Nucleus accumbens (tissue), 56 donors: ENCODE measurements at places on chromosomes 11 and 22.

- no peak for DNase-seq
These were observed 10.3 kb upstream of the IL2RB start for GRCh38 chr22:37160027-37160426.

DNA sequence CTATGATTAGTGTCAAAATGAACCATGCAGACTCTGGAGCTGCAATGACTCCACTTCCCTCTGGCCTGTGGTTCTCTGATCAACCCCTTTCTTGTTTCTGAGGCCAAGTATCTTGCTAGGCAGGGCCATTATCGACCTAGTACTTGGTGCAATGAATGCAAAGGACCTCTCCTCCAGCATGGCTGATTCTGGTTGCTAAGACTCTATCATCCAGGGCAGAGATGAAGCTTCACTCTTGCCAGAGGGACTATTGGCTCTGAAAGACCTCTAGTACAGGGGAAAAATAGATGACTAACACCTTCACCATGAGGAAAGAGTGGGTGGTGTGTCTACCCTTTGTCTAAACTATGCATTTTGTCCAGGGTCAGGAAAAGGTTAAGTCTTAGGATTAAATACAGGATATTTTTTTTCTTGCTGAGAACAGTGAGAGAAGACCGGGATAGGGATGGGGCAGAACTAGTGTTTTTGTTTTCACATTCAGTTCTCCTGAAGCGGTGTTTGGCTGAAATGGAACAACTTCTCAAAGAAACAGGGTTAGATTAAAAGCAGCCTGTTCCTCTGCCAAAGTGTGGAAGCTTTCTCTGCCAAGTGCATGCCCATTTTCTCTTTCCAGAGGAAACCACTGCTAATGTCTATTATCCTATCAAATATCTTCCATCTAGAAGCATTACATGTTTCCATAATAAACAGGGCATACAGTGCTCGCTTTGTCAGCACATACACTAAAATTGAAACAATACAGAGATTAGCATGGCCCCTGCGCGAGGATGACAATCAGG is 5.0 kb upstream of the MTFP1 start:
- no peak for DNase-seq

- peak; percentile 65 for DNase-seq
These were observed 9.4 kb upstream of the NAP1L4 start for GRCh38 chr11:3001496-3001895.

DNA sequence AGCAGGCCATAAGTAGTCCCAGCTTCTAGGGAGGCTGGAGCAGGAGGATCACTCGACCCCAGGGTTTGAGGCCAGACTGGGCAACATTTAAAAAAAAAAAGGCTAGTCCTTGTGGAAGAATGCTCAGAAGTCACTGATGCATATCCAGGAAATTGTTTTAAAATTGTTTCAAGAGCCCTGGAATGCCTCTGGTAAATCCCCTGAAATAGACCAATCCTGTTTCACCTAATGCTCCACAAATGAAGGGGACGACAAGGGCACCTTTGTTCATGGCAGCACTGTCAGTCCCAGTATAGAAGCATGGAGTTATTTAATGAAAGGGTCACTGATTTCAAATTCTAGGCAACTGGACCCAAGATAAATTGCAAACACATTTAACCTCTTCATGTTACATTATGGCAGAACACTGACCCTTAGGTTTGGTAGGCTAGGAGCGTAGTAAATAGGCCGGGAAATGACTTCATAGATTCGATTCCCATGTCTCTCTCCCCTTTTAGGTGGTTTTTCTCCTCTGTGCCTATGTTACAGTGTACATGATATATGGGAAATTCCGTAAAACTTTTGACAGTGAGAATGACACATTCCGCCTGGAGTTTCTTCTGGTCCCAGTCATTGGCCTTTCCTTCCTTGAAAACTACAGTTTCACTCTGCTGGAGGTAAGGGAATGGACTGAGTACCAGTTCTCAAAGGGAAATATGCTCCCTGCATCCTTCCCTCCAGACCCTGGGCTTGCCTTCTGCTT is 11.4 kb downstream of the KDELR3 start:
- DNase-seq = no peak

DNA sequence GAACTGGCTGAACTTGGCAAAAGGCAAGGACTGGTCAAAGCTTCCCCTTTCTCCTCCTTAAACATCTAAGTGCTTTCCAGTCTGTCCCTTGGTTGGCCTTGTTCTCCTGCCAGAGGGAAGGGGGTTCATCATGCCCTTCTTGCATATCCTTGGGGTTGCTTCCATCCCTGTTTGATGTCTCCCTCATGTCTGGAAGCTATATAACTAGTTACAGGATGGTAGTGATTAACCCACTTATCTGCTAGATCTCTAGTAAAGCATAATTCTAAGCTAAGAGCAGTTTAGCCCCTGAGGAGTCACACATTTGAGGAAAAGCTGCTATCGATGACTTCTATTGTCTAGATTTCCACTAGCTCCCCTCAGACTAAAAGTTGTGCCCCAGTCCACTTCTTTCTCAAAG is 22.9 kb downstream of the APOL5 start:
- DNase-seq = no peak

DNA sequence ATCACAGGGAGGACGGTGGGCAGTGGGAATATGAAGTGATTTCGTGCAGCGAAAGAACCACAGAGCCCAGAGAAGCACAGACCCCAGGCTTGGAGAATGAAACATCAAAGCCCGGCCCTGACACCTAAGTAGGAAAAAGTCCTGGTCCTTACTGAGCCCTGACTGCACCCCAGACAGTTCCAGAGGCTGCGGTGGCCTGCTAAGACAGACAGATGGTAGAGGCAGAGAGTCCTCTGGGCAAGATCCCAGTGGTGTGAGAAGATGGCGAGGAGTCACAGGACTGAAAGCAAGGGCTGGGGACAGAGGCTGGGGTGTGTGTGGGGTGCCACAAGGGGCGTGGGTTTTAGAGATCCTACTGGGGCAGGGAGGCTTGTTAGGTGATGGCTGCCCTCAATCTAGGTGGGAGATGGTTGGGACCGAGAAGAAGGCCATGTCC is 3.7 kb downstream of the CBX6 start:
- DNase-seq = no peak

GRCh38 chr11:32188785-32189184 is 97.9 kb downstream of the RCN1 start:
- no peak for DNase-seq

DNA sequence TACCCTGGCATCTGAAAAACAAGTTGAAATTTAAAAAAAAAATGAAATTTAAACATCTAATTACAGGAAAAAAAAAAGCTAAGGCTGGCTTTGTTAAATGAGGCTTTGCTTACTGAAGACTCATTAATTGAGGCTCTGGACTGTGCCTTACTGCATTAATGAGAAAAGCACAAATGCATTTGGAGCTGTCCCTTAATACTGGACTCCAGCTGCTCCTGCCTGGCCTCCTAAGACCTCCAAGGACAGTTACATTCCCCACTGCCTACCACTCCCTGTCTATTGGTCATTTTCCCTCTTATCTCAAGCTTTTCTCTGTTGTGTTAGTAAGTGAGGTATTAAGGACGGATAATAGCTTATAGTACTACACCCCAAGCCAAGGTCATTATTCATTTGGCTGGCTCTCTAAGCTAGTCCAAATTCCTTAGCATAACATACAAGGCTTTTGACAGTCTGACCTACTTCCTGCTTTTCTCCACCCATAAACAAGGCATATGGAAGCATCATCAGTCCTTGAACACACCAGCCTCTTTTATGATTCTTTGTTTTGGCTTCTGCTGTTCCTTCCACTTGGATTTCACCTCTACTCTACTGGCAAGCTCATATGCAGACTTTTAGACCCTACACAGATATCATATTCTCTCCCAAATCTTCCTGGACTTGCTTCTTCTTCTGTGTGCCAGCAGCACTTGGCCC is 62.5 kb downstream of the USP35 start:
- no peak for DNase-seq

DNA sequence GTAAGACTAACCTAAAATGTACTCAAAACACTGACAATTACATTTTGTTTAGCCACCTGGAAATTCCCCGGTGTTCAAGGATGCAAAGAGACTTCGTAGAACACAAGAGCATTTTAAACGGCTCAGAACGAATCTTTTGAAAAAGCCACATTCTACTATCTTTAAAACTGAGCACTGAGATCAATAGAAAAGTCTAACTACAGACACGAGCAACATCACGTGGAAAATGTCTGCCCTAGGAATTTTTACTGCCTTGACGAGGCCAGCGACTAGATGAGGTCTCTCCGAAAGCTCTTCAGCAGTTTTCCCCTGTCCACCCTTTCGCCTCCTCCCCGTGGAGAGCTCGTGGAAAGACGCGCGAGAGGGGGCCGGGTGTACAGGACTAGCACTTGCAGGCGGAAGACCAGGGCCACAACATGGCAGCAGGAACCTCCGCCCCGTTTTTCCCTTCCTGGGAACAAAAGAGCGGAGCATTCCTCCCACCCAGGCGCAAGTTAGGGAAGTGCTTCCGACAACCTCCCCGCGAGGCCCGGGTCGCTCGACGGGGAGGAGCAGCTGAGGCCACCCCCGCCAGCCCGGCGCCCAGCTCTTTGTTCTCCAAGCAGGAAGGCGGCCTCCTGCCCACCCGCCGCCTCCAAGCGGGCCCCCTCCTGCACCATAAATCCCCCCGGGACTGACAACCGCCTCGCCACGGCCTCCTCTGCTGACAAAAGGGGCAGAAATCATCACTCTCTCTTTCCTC is 1.1 kb downstream of the EIF4G2 start:
- DNase-seq = peak; percentile 70

DNA sequence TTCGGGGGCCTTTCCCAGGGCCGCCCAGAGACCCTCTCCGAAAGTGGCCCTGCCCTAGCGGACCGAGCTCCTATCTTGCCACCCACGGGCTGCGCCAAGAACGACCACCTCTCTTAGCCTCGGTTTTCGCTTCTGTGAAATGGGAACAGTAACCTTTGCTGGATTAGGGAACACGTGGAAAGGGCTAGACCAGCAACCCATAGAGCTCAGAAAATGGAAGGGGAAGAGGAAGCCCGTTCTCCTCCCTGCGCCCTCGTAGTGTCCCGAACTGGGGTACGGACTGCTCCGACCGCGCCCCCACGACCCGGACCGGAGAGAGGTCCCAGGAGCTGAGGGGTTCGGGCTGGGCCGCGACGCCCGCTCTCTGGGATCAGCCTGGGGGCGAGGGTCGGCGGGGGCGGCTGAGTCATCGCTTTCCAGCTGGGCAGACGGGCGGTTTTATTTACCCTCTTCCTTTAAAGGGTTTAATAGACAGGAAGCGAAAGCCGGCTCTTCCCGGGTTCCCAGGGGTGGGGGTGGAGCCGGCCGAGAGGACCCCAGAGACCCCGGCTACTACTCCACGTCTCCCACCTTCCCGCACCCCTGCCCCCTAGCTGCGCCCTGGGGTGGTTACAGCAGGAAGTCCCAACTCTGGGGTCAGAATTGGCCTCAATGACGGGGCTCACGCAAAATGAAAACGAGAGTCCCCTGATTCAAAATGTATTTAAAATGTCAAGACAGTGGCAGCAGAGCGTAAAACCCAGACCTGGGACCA is 907 bp upstream of the PHLDA2 start:
- DNase-seq = no peak

DNA sequence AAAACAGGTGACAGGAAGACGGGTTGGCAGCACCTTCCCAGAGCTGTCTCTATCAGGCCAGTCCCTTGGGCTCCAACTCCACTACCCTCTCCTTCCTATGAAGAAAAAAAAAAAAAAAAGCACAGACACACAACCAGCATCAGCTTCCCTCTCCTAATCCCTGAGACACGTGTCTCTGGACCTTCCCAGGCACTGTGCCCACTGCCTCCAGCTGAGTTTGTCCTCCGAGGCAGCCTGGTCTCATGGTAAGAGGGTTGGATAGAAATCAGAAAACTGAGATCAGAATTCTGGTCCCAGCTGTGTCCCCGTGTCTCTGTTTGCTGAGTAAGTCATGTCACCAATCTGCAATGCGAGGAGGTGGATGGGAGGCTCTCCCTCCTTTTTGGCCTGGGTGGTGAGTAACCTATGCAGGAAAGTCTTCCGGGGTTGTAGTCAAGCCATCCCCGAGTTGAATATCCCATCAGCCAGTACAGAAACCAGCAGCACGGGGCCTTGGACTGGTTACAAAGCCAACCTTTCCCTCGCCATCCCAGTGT is 193.7 kb upstream of the TBCEL start:
- no peak for DNase-seq

DNA sequence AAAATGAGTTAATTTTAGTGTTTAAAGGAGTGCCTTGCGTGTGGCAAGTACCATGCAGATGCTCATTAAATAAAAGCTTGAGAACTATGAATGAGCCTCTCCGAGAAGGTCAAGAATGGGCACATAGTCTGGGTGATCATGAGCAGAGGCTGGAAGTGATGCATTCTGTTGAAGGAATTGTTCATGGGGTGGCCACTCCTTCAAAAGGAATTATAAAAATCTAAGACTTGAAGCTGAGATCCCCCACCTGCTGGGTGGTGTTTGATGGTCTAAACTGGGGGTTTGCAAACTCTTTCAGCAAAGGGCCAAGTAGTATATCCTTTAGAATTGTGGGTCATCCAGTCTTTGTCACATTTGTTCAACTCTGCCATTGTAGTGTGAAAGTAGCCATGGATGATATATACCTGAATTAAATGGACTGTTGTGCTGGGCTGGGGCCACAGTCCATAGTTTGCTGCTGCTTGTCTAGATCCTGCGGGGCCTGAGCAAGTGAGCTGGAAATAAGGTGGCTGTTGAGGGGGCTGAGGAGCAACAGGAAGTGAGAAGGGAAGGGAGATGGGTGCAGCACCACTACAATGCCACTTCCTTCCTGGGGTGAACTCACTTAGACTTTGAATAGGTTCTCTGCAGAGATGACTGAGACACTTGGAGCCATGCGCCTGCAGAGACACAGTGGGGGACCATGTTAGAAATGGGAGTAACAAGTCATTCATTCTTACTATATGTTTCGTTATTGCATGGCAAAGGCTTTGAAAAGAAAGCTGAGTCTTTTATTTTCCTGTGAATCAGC is 179.0 kb downstream of the SNX19 start:
- no peak for DNase-seq

- no peak for DNase-seq
These were observed 14.3 kb downstream of the CD44 start for GRCh38 chr11:35153280-35153679.

DNA sequence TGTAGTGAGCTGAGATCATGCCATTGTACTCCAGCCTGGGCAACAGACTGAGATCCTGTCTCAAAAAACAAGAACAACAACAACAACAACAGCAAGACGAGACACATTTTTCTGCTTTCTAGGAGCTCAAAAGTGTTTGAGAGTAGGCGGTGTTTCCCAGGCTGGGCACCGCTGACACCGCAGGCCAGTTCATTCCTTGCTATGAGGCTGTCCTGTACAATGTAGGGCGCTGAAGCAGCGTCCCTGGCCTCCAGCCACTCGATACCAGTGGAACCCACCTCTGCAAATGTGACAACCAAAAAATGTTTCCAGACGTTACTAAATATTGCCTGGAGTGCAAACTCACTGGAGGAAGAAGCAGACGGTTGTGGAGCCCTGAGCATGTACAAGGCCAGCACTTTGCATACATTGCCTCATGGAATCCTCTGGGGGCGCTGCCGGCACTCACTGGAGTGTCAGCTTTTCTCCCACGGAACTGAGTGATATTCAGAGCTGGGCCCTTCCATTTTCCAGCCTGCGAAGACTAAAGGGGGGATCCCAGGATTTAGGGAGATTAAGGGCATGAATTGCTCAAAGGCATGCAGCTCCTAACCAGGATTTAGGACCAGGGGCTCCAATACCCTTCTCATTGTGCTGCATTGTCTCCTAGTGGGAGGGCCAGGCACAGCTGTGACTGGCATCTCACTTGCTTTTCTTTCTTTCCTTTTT is 5.8 kb upstream of the MIEF1 start:
- peak; percentile 53 for DNase-seq
